ENCODE measurements at places on chromosomes 3 and 15.

GRCh38 chr3:172171396-172172075 lies 132.2 kb downstream of the FNDC3B start:
- no peaks in the 10 kb centered on the region for H3K27me3 ChIP-seq
- H3K4me1 ChIP-seq = peaks cover 20% of the 10 kb centered on the region
- no peak overlapping the region for H3K4me3 ChIP-seq
- peaks cover 8% of the 10 kb centered on the region for H3K36me3 ChIP-seq
- DNase-seq = no peak
- no peak overlapping the region for H3K27ac ChIP-seq

GRCh38 chr15:38593524-38593923 lies 28.9 kb upstream of the RASGRP1 start:
- H3K4me1 ChIP-seq = peaks cover 21% of the 10 kb centered on the region
- no peak overlapping the region for H3K4me3 ChIP-seq
- DNase-seq = no peak
- H3K36me3 ChIP-seq = no peaks in the 10 kb centered on the region
- H3K27me3 ChIP-seq = no peaks in the 10 kb centered on the region

GRCh38 chr3:155184011-155184410 lies 103.9 kb downstream of the MME start:
- no peaks in the 10 kb centered on the region for H3K27me3 ChIP-seq
- no peak overlapping the region for H3K27ac ChIP-seq
- H3K36me3 ChIP-seq = no peaks in the 10 kb centered on the region
- no peak overlapping the region for H3K4me3 ChIP-seq
- no peak for DNase-seq

DNA sequence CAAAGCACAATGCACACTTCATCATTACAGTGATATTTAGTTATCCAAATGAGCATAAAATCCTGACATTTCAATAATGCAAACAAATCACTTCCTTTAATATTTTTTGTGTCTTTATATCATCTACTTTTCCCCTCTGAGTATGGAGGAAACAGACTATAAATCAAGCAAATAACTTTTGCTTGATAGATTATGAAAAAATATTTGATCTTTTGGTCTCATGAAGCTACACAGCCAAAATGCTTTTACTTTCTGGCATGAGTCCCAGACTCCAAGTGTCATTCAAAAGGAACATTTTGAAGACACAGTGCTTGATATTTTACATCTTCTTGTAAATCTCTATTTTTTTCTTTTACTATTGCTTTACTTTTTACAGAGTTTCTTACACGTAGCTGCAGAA lies 215.3 kb upstream of the ROBO1 start:
- no peak for DNase-seq
- no peaks in the 10 kb centered on the region for H3K4me1 ChIP-seq
- no peaks in the 10 kb centered on the region for H3K36me3 ChIP-seq
- no peak overlapping the region for H3K4me3 ChIP-seq
- H3K27me3 ChIP-seq = no peaks in the 10 kb centered on the region
- no peak overlapping the region for H3K27ac ChIP-seq

DNA sequence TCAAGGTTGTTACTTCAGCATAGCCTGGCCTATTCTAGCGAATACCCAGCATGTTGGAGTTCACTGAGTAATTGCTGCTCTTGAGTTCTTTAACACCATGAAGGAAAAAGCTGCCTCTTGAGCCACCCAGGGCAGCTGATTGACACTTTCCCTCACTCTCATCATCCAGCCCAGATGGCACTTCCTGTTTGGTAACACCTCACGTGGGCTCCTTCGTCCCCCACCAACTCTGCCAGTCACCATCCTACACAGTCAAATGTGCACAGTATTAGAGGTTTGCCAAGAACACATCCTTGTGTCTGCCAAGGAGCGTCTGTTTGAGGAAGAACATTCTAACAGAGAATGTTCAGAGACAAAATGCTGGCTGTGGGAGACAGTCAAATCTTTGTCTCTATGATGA lies 266.3 kb downstream of the RPLP1 start:
- no peak for DNase-seq
- no peaks in the 10 kb centered on the region for H3K36me3 ChIP-seq

- H3K4me3 ChIP-seq = no peak overlapping the region
- H3K27ac ChIP-seq = no peak overlapping the region
- H3K27me3 ChIP-seq = peaks cover 3% of the 10 kb centered on the region
- no peak for DNase-seq
- H3K36me3 ChIP-seq = no peaks in the 10 kb centered on the region
These were observed 12.6 kb downstream of the RASGRF1 start for GRCh38 chr15:79078003-79078402.

DNA sequence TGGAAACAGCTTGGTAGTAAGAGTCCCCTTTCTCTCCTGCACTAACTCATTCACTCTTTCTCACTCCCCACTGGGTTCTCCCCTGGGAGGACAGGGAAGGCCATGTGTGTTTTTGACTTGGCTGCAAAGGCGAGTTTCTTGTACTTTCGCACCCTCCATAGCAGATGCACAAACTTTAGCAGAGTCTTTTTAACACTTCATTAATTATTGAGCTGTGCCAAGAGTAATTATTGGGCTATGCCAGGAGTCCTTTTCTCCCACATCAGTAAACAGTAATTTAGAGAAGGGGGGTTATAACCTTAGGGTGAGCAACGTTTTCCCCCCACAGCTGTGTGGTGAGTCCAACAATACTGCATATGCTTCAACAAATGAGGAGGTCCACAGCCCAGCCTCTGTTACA lies 224.4 kb upstream of the ATP11B start:
- H3K4me3 ChIP-seq = no peak overlapping the region
- H3K27me3 ChIP-seq = peaks cover 9% of the 10 kb centered on the region
- H3K4me1 ChIP-seq = no peaks in the 10 kb centered on the region

DNA sequence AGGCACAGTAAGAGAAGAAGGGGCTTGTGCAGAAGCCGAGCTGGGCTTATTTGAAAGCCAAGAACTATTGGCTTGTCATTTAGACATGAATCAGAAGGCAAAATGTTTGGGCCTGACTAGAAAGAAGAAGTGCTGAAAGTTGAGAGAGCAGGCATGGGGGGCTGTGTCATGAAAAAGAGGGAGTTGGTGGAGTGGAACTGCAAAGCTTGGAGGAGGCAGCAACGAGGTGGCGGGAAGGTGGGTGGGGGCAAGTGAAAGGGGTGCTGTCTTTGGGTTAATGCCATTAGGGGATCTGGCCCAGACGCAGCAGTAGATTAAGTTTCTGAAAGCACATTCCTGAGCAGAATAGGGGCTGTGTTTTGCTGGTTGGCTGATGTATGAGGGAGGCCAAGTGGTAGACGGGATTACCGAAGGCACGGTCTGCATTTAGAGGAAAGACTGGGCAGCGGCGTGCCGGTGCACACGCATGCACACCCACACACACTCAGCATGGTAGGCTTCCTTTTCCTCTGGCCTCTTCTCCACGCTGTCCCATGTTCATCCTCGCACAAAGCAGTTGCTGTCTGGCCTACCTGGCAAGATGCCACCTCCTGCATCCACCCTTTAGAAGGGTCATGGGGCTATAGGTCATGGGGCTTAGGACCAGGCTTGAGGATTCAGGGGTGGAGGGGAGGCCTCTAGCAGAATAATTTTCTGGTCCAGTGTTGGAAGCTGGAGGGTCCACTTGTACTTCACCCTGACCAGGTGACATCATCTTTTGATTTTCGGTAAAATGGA lies 43.0 kb downstream of the BOC start:
- no peaks in the 10 kb centered on the region for H3K36me3 ChIP-seq
- no peak overlapping the region for H3K27ac ChIP-seq
- H3K4me3 ChIP-seq = no peak overlapping the region
- DNase-seq = no peak
- H3K27me3 ChIP-seq = no peaks in the 10 kb centered on the region
- peaks cover 6% of the 10 kb centered on the region for H3K4me1 ChIP-seq

DNA sequence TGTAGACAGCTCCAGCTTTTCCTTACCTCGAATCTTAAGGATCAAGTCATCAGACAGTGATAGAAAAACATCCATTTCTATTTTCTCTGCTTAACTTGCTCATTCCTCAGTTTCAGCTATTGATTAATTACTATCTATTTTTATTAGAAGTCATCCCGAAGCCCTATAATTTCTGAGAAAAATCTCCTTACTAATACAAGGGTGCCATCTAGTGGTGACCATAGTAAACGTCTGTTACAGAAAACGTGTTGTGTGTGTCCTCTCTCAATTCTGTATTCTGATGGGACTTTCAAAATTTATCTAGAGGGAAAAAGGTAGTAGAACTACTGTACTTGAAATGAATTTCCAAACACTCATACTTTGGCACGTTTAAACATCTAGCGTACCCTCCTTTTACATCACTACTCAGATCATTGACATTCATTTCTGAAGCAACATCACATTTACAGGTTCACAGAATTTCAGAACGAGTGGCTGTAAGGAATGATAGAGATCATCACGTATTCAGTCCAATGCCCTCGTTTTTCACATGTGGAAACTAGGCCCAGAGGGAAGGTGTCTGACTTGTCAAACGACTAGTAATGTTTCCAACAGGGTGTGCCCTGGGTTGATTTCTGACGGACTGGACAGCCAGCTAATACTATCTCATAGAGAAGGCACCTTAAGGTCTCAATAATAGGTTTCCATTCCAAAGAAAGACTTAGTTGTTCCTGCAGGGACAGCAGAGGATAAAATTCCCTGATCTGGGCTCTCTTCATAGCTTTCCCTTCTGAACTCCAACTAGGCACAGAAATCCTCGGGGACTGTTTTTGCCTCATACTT lies 25.6 kb downstream of the HACD2 start:
- H3K4me3 ChIP-seq = no peak overlapping the region
- no peaks in the 10 kb centered on the region for H3K27me3 ChIP-seq
- H3K4me1 ChIP-seq = peaks cover 21% of the 10 kb centered on the region
- H3K27ac ChIP-seq = no peak overlapping the region

DNA sequence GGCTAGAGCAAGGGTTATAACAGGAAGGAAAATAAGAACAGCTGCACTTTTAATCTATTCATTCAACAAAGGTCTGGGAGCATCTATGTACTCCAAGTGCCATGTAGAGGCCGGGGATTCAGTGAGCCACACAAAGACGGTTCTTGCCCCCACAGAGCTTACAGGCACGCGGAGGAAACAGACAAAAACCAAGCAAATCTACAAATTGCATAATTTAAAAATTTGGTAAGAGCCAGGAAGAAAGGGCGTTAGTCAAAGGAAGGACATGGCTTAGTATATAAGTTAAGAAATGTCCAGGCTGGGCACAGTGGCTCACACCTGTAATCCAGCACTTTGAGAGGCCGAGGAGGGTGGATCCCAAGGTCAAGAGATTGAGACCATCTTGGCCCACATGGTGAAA lies 10.4 kb upstream of the GREM1 start:
- no peak for DNase-seq
- no peak overlapping the region for H3K27ac ChIP-seq
- no peak overlapping the region for H3K4me3 ChIP-seq
- H3K4me1 ChIP-seq = no peaks in the 10 kb centered on the region
- H3K36me3 ChIP-seq = no peaks in the 10 kb centered on the region
- peaks cover 65% of the 10 kb centered on the region for H3K27me3 ChIP-seq
